Activated CD4-positive, alpha-beta T cell treated with anti-CD3 and anti-CD28 coated beads for 24 hours (primary cell): ENCODE measurements at places on chromosomes 7 and 10.

DNA sequence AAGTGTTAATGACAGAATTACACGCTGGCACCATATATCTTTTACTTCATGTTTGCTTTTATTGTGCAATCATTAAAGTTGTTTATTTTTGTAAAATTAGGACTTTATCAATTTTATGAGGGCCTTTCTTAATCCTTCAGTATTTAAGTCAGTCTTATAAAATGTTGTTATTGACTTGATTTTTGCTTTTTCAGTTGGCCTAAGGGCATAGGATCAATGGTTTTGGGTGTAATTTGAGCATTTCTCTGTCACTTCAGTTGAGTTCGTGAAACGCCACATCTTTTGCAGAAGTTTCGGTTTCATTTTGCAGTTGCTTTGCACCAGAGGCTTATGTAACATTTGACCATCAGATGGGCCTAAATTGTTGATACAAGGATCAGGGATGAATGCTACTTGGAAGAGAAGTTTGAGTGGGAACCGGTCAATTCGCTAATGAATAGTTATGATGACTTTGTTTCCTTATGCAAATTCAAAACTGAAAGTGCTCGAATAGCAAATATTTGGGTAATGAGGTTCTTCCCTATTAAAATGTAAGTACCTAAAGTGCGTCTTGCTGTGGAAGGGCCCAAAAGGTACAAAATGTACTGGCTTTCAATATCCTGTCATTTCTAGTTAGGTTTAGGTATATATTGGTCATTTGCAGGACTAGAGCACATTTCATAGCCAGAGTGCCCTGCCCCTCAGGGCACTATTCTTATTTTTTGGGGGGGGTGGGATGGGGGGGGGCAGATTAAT, 340.9 kb downstream of the LRMDA start:
- no peak for DNase-seq

DNA sequence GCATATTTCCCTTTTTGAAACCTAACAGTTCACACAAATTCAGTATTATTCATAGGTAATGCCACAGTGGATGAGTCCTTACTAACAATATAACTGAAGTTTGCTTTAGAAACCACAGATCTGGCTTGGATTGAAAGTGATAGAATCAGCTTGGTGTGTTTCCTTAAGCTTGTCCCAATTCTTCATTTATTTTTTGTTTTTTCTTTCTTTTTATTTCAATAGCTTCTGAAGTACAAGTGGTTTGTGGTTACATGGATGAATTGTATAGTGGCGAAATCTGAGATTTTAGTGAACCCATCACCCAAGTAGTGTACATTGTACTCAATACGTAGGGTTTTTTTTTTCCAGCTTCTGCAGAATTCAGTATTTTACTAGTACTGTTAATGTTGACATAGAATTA, 518.2 kb upstream of the SEMA3D start:
- no peak for DNase-seq

DNA sequence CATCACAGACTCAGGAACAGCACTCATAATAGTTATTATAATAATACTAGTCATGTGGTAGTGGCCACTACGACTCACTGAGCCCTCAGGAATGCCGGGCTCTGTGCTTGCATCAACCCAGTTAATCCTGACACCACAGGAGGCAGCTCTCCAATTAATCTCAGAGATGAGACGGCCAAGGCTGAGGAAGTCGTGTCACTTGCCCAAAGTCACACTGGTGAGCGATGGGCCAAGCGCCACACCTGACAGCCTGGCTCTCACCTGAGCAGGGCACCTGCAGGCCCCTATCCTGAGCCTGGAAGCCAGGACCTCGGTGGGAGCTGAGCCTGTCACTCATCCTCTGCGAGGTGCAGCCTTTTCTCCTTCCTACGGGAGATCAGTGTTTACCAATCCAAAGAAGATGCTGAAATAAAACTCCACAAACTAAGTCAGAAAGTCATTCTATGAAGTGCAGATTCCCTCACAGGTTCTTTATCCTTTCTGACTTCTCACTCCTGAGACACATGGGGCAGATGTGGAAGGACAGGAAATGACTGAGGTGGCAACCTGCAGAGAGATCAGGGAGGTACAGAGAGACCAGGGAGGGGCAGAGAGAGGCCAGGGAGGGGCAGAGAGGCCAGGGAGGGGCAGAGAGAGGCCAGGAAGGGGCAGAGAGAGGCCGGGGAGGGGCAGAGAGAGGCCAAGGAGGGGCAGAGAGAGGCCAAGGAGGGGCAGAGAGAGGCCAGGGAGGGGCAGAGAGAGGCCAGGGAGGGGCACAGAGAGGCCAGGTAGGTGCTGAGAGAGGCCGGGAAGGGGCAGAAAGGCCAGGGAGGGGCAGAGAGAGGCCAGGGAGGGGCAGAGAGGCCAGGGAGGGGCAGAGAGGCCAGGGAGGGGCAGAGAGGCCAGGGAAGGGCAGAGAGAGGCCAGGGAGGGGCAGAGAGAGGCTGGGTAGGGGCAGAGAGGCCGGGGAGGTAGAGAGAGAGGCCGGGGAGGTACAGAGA, 38.5 kb downstream of the VIPR2 start:
- no peak for DNase-seq

GRCh38 chr10:27030060-27030459, 70.2 kb downstream of the ANKRD26 start:
- no peak for DNase-seq

GRCh38 chr10:48898426-48898825, 41.2 kb downstream of the LRRC18 start:
- DNase-seq = no peak

- DNase-seq = no peak
These were observed 32.1 kb downstream of the CRCP start for GRCh38 chr7:66146701-66147100.

GRCh38 chr10:100509241-100509840, 10.3 kb downstream of the SEC31B start:
- DNase-seq = no peak

GRCh38 chr10:121596689-121597503, 1.3 kb downstream of the FGFR2 start:
- no peak for DNase-seq

- DNase-seq = no peak
These were observed 36.5 kb upstream of the AP5Z1 start for GRCh38 chr7:4738711-4739527.

- no peak for DNase-seq
These were observed 50.9 kb downstream of the AFAP1L2 start for GRCh38 chr10:114353383-114353782.

DNA sequence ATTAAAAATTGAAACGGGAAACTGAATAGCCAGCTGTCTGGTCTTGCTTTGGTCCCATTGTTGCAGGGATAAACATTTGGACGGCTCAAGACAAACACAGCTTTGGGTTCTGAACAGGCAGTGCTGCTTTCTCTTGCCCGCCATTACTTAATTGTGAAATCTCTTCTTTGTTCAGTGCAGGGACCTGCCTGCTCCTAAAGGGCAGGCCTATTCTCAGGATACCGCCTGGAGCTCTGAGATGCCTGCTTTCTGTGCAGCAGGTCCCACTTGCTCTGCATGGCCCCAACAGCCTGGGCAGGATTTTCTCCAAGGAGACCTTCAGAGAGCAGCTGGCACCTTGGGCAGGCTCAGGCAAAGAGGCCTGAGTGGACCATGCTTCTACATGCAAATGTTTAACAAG, 237.6 kb downstream of the KCNMA1 start:
- DNase-seq = no peak

DNA sequence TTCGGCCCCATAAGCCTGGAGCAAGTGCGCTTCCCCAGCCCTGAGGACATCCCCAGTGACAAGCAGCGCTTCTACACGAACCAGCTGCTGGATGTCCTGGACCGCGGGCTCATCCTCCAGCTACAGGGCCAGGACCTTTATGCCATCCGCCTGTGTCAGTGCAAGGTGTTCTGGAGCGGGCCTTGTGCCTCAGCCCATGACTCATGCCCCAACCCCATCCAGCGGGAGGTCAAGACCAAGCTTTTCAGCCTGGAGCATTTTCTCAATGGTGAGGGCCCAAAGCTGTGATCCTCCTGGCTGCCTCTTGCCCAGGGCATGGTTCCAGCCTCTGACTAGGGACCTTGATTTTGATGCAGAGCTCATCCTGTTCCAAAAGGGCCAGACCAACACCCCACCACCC, 10.1 kb downstream of the IRF5 start:
- no peak for DNase-seq

GRCh38 chr7:29039821-29040578, 81.9 kb upstream of the TRIL start:
- no peak for DNase-seq

GRCh38 chr7:127865466-127865865, 165.8 kb downstream of the LRRC4 start:
- DNase-seq = no peak

DNA sequence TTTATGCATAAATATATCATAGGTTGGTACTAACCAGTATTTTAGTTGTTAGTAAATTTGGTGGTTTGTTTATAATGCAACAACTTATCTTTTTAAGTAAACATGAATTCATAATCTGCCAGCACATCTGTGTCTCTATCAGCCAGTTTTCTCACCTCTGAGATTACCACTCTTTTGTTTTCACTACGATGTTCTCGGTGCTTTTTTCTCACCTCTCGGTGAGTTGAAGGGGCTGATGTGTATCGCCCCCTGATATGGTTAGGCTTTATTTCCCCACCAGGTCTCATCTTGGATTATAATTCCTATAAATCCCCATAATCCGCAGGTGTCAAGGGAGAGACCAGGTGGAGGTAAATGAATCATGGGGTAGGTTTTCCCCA, 114.1 kb downstream of the CAMK1D start:
- no peak for DNase-seq

GRCh38 chr7:28990200-28990960, 32.2 kb upstream of the TRIL start:
- no peak for DNase-seq

GRCh38 chr10:132232023-132232951, 45.5 kb downstream of the DPYSL4 start:
- no peak for DNase-seq

GRCh38 chr7:82527851-82528250, 84.3 kb upstream of the CACNA2D1 start:
- no peak for DNase-seq

- DNase-seq = no peak
These were observed 16.0 kb downstream of the HDAC9 start for GRCh38 chr7:18511351-18512140.

GRCh38 chr7:70520611-70521010, 611.3 kb upstream of the GALNT17 start:
- DNase-seq = no peak

DNA sequence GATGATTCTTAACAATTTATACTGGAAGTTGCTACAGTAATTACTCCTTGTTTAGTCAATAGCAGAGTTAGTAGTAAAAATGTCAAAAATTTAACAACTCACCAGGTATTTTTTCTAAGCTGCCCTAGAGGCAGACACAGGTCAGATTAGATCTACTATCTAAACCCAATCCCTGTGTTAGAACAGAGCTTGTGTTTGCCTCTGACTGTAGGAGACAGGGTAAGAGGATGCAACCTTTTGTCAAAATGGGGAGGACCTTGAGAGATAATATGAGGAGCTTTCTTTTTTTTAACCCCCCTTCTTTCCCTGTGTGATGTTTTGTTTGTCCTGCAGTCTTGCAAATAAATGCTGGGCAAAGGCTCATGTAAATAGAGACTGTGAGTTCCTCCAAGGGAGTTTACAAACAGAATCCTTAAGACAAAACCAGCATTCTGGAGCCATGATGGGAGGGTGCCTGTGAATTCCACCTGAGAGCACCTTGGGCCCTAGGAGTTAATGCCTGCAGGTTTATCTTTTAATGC, 353.1 kb downstream of the GATA3 start:
- DNase-seq = no peak

DNA sequence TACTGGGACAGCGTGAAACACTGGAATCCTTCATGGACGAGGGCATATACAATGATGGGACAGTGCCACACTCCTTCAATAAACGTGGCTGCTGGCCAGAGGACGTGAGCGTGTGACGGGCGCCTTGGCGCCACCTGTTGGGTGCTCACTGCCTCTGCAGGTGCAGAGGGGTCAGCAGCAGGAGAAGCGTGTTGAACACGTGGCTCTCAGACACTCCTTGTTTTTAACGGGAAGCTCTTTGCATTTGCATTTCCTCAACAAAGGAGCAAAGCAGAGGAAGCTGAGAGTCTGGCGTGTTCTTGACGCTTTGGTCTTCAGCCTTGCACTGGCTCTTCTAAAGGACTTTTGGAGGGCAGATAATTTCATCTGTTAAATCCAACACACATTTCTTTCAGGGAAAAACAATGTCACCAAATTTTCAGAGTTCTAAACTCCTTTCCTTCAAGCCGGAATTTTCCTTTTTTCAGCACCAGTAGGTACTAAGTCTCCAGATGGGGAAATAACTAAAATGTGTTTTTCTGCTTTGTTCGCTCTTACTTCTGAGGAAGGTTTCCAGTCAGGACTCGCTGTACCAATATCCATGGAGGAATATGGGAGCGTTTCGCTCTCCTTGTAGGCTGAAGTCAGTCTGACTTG, 2.9 kb upstream of the GET4 start:
- peak; percentile 48 for DNase-seq

DNA sequence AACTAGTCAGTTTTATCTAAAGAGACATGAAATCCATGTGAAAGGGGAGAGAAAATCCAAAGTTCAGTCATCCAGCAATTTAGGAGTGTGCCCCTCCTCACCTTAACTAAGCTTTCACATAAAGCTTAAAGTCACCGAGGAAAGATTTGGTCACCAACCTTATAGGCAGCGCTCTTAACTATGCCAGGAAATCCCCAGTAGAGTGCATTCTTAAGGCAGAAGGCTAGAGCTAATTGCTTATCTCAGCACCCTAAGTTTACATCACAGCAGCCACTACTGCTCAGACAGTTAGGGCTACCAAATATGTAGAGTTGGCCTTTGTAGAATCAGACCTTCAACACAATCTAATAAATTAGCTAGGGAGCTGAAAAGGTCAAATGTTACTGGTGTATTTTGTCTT, 47.9 kb downstream of the MTPN start:
- no peak for DNase-seq

DNA sequence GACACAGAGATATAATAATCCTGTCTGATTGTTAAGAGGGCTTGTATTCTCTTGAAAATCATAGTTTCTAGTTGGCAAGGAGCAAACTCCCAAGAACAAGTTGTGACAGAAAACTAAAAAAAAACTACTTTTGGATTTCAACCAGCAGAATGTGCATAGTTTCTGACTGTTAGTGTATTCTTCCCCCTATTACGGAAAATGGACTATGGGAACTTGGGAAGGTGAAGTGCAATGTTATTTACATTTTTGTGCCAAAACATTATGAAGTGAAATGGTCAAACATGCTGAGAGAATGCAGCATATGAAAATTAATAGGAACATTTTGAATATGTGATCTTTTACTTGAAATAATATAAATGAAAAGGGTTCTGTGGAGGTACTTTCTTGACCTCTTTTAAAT, 660.8 kb downstream of the SUGCT start:
- no peak for DNase-seq
